Chondrocyte (in vitro differentiated cells): ENCODE measurements at places on chromosomes 6 and 20. TPM values are rescaled to one million over a fixed set of nuclear protein-coding genes. Genes with fewer than 3 reads are reported as not detected.

DNA sequence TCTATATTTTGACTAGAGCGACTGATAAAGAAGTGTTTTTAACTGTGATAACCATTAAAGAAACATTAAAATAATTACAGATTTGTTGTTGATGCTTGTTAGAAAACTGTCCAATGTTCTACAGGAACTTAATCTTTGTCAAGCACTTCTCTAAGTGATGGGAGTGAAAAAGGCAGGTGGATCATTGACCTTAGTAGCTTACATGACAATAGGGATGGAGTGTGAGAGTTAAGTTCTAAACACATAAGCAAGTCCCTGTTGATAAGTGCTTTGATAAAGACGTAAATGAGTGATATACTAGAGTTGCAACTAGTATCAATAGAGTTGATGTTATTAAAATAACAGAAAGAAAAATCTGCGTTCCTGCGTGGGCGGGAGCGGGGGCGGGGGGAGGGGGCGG lies 931.5 kb upstream of the EPHA7 start:
- H3K27me3 ChIP-seq = no peaks in the 10 kb centered on the region
- no peaks in the 10 kb centered on the region for H3K36me3 ChIP-seq
- H3K4me3 ChIP-seq = no peak overlapping the region
- H3K27ac ChIP-seq = no peak overlapping the region
- no peaks in the 10 kb centered on the region for H3K4me1 ChIP-seq

DNA sequence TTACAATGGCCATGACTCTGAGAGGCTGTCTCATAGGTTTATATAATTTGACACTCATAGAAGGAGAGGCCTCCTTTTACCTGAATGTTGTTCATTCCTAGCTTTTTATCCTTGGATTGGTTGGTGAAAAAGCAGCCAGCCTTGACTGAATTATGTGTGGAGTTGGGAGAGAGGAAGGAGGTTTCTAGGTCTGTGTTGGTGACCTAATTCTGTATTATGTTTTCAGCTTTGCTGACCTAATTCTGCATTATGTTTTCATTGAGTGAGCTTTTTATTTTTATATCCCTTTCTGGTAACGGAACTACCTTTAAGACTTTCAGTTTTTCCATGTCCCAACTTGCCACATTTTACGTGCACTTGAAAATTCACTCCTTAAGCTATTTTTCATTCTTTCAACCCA lies 59.1 kb upstream of the RNF144B start:
- H3K4me3 ChIP-seq = no peak overlapping the region
- H3K4me1 ChIP-seq = peaks cover 17% of the 10 kb centered on the region
- no peak overlapping the region for H3K27ac ChIP-seq
- no peak for DNase-seq
- no peaks in the 10 kb centered on the region for H3K36me3 ChIP-seq
- H3K27me3 ChIP-seq = no peaks in the 10 kb centered on the region

DNA sequence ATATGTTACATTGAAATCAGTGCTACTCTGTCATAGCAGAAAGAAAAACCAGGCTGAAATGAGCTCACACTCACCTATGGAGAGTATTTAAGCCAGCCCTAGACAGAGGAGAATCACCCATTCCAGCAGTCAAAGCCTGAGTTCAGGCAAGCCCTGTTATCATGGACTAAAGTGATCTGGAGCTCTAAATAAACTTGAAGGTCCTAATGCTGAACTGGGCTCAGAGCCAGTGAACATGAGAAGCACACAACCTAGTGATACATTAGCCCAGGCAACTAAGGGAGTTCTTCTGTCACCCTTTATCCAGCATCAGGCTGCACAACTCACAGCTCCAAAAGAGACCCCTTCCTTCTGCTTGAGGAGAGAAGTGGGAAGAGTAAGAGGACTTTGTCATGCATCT lies 425.0 kb downstream of the COL12A1 start:
- no peak overlapping the region for H3K27ac ChIP-seq
- no peaks in the 10 kb centered on the region for H3K27me3 ChIP-seq
- peaks cover 48% of the 10 kb centered on the region for H3K4me1 ChIP-seq
- H3K36me3 ChIP-seq = peaks cover 4% of the 10 kb centered on the region
- no peak for DNase-seq
- no peak overlapping the region for H3K4me3 ChIP-seq

GRCh38 chr6:152124429-152125074 lies 317.1 kb downstream of the ESR1 start:
- peaks cover 19% of the 10 kb centered on the region for H3K4me1 ChIP-seq
- no peak overlapping the region for H3K4me3 ChIP-seq
- H3K36me3 ChIP-seq = peaks cover 33% of the 10 kb centered on the region
- H3K27me3 ChIP-seq = no peaks in the 10 kb centered on the region
- H3K27ac ChIP-seq = no peak overlapping the region

GRCh38 chr6:124721331-124721730 lies 240.9 kb upstream of the RNF217 start:
- no peak overlapping the region for H3K4me3 ChIP-seq
- H3K36me3 ChIP-seq = peaks cover 2% of the 10 kb centered on the region
- no peak for DNase-seq

DNA sequence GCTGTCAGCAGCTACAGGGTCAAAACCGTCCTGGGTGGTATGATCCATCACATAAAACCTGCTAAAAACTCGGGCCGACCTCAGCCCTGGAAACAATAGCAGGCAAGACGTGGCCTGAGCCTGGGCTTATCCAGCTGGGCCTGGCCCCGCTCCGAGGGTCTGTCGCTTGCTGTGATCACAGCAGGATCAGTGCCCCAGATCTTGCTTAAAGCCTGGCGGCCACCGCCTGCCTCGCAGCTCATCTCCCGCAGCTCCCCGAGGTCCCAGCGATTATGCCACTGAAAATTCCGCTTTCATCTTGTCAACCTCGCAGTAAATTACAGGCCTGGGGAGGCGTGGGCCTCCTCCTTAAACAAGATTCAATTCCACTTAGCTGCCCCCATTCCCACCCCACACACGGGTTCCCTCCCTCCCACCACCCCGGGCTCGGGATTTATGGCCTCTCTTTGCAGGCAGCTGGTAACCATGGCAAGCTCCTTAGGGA lies 40.1 kb downstream of the CDH22 start:
- peaks cover 2% of the 10 kb centered on the region for H3K36me3 ChIP-seq
- peaks cover 53% of the 10 kb centered on the region for H3K27me3 ChIP-seq
- no peak overlapping the region for H3K4me3 ChIP-seq
- DNase-seq = no peak
- no peaks in the 10 kb centered on the region for H3K4me1 ChIP-seq
- no peak overlapping the region for H3K27ac ChIP-seq

DNA sequence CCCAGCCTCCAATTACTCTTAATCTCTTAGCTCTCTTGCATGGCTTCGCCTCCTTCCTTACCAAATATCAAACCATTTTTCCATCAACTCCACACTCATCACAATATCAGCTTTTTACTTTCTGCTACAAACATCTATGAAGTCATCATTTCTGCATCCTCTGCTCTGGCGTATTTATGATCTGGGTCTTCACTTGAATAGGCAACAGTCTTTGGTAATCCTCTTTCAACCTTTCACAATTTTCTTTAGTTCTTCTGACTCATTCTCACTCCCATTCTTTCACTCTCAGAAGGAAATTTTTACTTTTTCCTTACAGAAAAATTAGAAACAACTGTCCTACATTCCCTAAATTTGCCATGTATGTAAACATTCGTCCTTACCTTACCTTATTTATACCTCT lies 522.4 kb downstream of the HDGFL1 start:
- peaks cover 2% of the 10 kb centered on the region for H3K36me3 ChIP-seq
- no peak for DNase-seq
- no peak overlapping the region for H3K4me3 ChIP-seq
- H3K27ac ChIP-seq = no peak overlapping the region

DNA sequence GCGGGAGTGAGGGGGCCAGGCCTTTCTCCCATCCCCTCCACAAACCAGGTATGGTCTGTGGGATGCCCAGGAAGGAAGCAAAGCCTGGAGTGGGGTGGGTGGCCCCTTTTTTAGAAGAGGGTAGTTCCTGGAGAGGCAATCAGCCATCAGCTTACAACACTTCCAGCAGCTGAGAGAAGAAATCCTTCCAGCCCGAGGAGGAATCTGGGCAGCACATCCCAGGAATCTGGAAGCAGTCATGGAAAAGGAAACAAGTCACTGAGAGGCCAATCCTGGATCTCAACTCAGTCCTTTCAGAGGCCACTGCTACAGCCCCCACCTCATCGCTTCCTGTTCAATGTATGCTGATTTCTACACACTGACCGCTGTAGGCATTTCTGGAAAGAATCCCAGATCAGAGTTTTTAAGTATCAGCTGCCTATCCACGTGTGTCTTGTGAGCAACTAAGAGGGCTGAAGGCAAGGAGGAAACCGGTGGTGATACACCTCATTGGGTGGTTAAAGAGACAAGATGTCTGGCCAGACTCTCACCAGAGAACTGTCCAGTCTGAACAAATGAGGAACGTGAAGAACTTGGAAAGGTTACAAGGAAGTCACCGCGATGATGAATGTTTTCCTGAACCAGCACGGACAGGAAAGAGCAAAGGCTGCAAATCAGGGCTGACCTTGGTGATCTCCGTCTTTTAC lies 92.9 kb upstream of the SHLD1 start:
- peak overlapping the region; percentile 79 for H3K27ac ChIP-seq
- H3K4me3 ChIP-seq = no peak overlapping the region
- no peaks in the 10 kb centered on the region for H3K36me3 ChIP-seq
- no peak for DNase-seq
- H3K27me3 ChIP-seq = no peaks in the 10 kb centered on the region

- no peak overlapping the region for H3K27ac ChIP-seq
- H3K4me1 ChIP-seq = peaks cover 5% of the 10 kb centered on the region
- peaks cover 2% of the 10 kb centered on the region for H3K27me3 ChIP-seq
- no peak for DNase-seq
- no peak overlapping the region for H3K4me3 ChIP-seq
Observed at GRCh38 chr6:154251116-154251515, 105.5 kb downstream of the IPCEF1 start.

DNA sequence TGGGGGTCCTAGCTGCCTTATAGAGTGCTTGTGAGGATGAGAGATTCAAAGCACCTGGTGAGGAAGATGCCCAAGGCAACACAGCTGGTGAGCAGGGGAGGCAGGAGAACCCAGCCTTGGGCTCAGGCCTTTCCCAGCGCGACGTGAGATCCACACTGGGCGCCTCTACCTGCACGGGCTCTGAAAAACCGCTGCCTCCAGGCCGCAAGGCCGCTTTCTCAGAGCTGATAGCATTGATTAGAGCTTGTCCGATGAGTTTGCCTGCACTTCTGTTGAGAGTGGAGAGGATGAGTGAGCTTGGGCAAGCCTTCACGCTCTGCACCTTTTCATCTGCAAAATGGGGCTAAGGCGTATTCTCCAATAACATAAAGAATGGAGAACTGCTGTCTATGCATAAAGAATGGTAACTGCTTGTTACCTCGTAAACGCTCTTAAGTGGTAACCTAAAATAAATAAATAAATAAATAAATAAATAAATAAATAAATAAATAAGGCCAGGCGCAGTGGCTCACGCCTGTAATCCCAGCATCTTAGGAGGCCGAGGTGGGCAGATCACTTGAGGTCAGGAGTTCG lies 916 bp downstream of the PABPC1L start:
- DNase-seq = no peak
- H3K4me1 ChIP-seq = peaks cover 24% of the 10 kb centered on the region
- peak overlapping the region; percentile 83 for H3K4me3 ChIP-seq
- no peak overlapping the region for H3K27ac ChIP-seq
- peaks cover 24% of the 10 kb centered on the region for H3K36me3 ChIP-seq
- no peaks in the 10 kb centered on the region for H3K27me3 ChIP-seq

DNA sequence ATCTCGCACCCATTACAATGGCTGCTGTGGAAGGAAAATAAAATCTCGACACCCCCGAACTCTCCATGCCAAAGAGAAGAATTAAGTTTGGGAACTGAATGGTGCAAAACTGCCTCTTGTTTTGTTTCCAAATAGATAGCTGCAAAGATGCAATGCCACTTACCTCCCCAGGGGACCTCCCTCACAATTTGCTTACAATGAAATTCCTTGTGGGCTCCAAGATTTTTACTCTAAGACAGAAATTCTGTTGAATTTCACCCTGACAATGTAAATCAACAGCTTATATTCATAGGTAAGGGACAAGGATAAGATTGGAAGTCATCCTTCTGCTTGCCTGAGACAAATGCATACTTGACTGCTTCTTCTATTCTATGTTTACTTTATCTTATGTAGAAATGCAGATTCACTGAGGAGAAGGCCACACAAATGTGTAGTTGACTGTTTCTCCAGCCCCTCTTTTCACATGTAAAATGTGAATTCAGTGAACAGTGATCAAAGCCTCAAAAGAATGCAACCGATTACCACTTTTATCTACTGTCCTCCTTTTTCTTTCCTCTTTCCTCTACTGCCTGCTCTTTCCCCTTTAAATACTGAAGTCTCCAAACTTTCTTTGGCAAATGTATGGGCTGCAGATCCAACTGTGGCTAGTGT lies 36.6 kb downstream of the ADGRF4 start:
- no peaks in the 10 kb centered on the region for H3K27me3 ChIP-seq
- H3K4me3 ChIP-seq = no peak overlapping the region
- H3K36me3 ChIP-seq = no peaks in the 10 kb centered on the region
- H3K27ac ChIP-seq = no peak overlapping the region

DNA sequence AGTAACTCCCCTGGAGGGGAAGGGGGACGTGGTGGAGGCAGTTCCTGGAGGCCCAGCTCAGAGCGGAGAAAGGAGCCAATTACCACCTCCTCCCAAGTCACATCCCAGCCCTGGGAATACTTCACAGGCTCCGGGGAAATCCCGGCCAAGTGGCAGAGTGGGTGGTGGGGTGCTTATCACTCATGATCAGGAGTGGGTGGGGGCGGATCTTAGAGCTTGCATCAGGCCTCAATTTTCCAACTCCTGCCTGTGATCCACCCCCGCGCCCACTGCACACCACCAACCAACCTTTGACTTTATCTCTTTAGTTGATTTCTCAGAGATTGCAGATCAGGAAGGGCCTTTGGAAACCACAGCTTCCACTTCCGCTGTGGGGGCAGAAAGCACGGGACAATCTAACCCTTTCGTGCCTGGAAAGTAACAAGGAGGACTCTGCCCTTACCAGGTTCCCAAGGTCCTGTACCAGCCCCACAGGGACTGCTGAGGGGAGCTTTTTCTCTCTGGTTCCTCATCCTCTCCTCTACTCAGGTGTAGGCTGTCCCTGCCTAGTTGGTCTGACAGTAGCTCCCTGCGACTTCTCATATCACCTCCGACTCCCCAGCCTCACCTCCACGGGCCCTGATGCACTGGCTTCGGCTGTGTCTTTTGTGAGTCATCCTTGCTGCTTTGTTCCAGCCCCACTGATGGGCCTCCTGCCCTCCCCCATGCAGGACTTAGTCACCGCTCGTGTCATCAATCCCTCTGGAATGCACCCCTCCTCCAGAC lies 24.9 kb upstream of the IER3 start:
- H3K27ac ChIP-seq = peak overlapping the region; percentile 100
- H3K27me3 ChIP-seq = no peaks in the 10 kb centered on the region
- peak overlapping the region; percentile 67 for H3K4me3 ChIP-seq
- no peaks in the 10 kb centered on the region for H3K36me3 ChIP-seq
- DNase-seq = no peak
- peaks cover 70% of the 10 kb centered on the region for H3K4me1 ChIP-seq

The NFYA gene
- total RNA-seq = 18.8 to 24.7 TPM (median 20.5 TPM) in 3 replicates

The CST4 gene
- not detected in 3 replicates for total RNA-seq

The CRISP3 gene
- total RNA-seq = not detected in 3 replicates

The RNF182 gene
- 3.7 to 6.6 TPM (median 5.3 TPM) in 3 replicates for total RNA-seq
